Activated CD4-positive, alpha-beta T cell treated with anti-CD3 and anti-CD28 coated beads, Interleukin-2, amount 10 ng/mL, durations not matched to agents 24 days and 14 days (primary cell): ENCODE measurements at places on chromosomes 16 and 17. TPM values are rescaled to one million over a fixed set of nuclear protein-coding genes. Genes with fewer than 3 reads are reported as not detected.

- H3K27ac ChIP-seq: no peak overlapping the region
- H3K27me3 ChIP-seq: no peaks in the 10 kb centered on the region
- no peaks in the 10 kb centered on the region for H3K4me1 ChIP-seq
- no peak for DNase-seq
- no peak overlapping the region for H3K4me3 ChIP-seq
These were observed 173.4 kb downstream of the ZNF18 start for GRCh38 chr17:11823862-11824261.

DNA sequence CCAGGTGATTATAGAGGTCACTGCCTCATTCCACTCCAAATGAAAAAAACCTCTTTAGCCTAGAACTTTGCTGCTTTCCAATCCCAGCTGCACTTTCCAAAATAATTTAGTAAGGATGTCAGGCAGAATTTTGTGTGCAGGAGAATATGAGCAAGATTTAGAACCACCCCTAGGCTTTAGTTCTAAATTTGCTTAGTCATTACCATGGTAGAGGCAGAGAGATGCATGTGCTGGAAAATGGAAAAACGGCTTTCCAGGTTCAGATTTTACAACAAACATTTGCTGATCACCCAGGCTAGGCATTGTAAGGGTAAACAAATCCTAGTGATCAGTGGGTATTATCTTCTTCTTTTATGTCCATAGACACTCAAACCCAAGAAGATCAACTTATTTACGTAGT lies 6.3 kb downstream of the KRT26 start:
- H3K4me1 ChIP-seq: no peaks in the 10 kb centered on the region
- peaks cover 26% of the 10 kb centered on the region for H3K27me3 ChIP-seq
- no peak overlapping the region for H3K27ac ChIP-seq
- H3K36me3 ChIP-seq: no peaks in the 10 kb centered on the region
- no peak overlapping the region for H3K4me3 ChIP-seq
- DNase-seq: no peak

- peaks cover 27% of the 10 kb centered on the region for H3K4me1 ChIP-seq
- H3K27me3 ChIP-seq: no peaks in the 10 kb centered on the region
- peaks cover 9% of the 10 kb centered on the region for H3K36me3 ChIP-seq
- H3K4me3 ChIP-seq: no peak overlapping the region
- no peak for DNase-seq
These were observed 2.3 kb downstream of the ENKD1 start for GRCh38 chr16:67664258-67664657.

DNA sequence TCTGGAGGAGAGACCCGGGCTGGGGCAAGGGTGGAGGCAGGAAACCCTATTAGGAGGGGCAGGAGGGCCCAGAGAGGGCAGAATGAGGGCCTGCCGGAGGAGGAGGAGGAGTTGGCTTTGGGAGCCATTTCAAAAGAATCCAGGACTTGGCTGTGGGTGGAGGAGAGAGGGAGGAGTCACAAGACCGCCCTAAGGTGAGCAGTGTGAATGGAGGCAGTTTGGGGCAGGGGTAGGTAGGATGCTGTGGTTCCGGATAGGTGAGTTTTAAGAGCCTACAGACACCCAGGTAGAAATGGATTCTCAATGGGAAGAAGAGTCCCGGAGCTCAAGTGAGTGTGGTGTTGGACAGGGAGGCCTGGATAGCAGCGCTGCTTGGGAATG lies 80.3 kb downstream of the ARHGAP23 start:
- no peak for DNase-seq
- peaks cover 3% of the 10 kb centered on the region for H3K36me3 ChIP-seq
- H3K4me1 ChIP-seq: peaks cover 6% of the 10 kb centered on the region
- no peak overlapping the region for H3K27ac ChIP-seq

DNA sequence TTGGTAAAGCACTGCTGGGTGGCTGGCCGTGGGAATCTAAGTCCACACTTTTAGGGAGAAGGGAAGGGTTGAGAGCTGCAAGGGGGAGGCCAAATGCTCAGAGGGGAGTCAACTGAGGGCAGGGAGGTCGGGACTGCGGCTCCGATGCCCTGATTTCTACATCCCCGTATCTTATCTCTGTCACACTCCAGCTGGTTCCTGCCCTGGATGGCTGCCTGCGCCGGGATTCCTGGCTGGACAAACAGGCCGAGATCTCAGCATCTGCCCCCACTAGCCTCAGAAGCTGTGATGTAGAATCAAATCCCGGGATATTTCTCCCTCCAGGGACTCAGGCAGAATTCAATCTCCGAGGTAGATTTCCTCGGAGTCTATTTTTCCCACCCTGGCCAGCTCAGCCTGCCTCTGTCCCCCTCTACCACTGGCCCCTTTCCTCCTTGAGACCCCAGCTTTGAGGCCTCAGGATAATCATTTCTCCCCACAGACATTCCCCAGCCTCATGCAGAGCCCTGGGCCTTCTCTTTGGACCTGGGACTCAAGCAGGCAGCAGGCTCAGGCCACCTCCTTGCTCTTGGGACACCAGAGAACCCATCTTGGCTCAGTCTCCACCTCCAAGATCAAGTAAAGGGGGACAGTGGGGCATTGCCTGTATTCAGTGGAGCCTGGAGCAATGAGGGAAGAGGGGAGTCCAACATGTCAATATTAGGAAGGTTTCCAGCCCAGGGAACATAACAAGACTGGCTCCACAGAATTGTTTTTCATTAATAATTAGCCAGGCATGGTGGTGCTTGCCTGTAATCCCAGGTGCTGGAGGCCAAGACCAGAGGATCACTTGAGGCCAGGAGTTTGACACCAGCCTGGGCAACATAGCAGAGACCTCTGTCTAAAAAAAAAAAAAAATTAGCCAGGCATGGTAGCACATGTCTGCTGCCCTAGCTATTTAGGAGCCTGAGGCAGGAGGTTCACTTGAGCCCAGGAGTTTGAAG lies 1.8 kb downstream of the SHBG start:
- H3K27me3 ChIP-seq: peaks cover 5% of the 10 kb centered on the region
- no peak for DNase-seq
- no peaks in the 10 kb centered on the region for H3K36me3 ChIP-seq
- peaks cover 12% of the 10 kb centered on the region for H3K4me1 ChIP-seq

DNA sequence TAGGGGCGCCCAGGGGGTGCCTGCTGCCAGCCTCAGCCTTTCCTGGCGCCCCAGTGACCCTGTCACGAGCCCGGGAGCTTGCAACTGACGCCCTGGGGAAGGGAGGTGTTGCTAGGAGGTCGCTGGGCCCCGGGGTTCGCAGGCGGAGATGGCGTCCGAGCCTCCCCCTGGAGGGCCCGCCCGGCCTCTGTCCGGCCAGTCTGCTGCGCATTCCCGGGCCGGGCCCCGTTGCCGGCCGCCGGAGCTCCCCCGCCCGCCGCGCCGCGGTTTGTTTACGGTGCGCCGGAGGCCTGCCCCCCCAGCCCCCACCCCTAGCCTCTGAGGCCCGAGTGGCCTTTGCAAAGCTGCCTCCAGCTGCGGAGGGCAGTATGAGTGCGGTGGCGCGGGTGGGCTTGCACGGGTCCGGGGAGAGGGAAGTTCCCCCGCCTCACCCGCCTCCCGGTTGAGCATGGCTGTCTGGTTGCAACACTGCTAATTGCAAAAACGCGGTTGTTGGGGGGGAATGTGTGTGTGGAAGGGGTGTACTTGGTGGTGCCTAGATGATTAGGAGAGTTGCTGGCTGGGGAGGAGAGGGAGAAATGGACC lies 514 bp downstream of the THRA start:
- no peak overlapping the region for H3K27ac ChIP-seq
- DNase-seq: peak; percentile 70
- no peaks in the 10 kb centered on the region for H3K36me3 ChIP-seq
- H3K27me3 ChIP-seq: peaks cover 42% of the 10 kb centered on the region
- peaks cover 29% of the 10 kb centered on the region for H3K4me1 ChIP-seq

DNA sequence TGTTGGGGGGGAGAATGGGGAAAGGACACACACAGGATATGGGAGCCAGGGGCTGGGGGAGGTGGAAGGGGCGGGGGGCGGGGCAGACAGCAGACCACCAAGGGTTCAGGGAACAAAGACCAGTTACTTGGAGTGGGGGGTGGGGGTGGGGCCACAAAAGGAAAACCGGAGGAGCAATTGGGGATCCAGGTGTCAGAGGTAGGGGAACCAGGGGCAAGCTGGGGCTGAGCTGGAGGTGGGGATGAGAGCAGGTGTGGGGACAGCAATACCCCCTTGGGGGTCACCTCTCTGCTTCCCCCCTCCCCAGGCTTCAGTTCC lies 1.4 kb upstream of the ORAI3 start:
- H3K27me3 ChIP-seq: no peaks in the 10 kb centered on the region
- no peak overlapping the region for H3K4me3 ChIP-seq
- DNase-seq: no peak
- no peak overlapping the region for H3K27ac ChIP-seq
- peaks cover 15% of the 10 kb centered on the region for H3K36me3 ChIP-seq
- H3K4me1 ChIP-seq: peaks cover 16% of the 10 kb centered on the region

DNA sequence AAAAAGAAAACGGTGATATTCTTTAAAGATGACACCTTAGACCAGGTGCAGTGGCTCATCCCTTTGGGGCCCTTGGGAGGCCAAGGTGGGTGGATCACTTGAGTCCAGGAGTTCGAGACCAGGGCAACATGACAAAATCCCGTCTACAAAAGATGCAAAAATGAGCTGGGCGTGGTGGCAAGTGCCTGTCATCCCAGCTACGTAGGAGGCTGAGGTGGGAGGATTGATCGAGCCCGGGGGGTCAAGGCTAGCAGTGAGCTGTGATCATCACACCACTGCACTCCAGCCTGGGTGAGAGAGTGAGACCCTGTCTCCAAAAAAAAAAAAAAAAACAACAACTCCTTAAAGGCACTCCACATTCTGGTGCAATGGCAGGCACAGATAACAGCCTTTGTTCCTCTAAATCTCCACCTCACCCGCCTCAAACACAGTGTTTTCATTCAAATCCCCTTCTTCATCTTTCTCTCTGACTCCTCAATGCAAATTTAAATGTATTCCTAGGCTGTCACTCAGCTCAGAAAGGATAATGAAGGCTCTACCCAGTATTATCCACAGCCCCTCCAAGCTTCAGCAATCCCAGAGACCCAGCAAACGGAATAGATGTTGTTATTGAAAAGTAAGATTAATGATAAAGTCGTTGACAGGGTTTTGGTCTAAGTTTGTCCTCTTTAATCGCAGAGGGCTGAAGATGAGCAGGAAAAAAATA lies 56.2 kb upstream of the CACNG5 start:
- H3K27ac ChIP-seq: peak overlapping the region; percentile 19
- no peak overlapping the region for H3K4me3 ChIP-seq
- H3K4me1 ChIP-seq: no peaks in the 10 kb centered on the region
- no peak for DNase-seq

DNA sequence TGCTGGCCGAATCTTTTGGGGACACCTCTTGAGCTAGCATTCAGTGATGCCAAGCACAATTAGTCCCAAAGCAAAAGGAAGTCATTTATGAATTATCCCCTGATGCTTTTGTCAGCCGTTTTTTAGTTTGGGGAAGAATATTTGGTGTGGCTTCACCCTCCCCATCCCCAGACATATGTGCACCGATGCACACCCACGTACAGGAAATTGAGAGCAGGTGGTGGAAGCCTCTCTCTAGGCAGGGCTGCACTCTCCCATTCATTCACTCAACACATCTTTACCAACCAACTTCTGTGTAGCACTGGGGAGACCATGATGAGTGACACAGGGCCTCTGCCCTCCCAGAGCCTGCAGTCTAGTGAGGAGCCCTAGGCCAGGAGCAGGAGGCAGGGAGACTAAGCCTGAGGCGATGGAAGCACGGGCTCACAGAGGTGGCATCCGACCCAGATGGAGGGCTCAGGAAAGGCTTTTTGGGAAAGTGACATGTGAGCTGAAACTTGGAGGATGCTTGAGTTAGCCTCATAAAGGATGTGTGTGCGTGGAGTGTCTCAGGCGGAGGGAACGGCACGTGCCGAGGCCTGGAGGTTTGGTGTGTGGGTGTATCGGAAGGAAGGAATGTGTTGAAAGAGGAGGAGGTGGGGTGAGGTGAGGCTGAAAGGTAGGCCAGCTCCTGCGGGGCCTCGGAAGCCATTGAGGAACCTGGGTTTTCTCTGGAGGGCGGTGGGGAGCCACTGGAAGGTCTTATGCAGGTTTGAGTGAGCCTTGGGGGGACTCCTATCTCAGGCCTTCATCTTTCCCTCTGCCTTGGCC lies 43.8 kb downstream of the PSME3IP1 start:
- peak overlapping the region; percentile 54 for H3K4me3 ChIP-seq
- H3K27ac ChIP-seq: peak overlapping the region; percentile 92
- H3K4me1 ChIP-seq: peaks cover 21% of the 10 kb centered on the region
- H3K36me3 ChIP-seq: peaks cover 3% of the 10 kb centered on the region

DNA sequence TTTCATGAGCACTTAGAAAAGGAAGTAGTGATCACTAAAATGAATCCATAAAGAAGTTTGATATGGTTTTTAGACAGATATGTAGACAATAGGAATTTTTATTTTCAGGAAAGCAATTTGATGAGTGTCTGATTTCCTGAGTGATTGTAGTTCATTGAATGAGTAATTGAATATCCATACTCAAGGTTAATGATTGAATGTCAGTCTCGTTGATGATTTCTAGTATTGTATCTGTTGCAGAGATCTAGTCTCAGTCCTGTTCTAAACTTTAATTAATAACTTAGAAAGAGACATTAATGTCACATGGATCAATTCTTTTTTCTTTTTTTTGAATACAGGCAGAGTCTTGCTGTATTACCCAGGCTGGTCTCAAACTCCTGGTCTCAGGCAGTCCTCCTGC lies 78.3 kb downstream of the NLK start:
- no peak overlapping the region for H3K27ac ChIP-seq
- H3K4me3 ChIP-seq: no peak overlapping the region
- peaks cover 11% of the 10 kb centered on the region for H3K36me3 ChIP-seq
- DNase-seq: no peak
- H3K27me3 ChIP-seq: no peaks in the 10 kb centered on the region

- H3K4me1 ChIP-seq: peaks cover 56% of the 10 kb centered on the region
- H3K36me3 ChIP-seq: peaks cover 8% of the 10 kb centered on the region
- peak; percentile 83 for DNase-seq
- H3K27ac ChIP-seq: peak overlapping the region; percentile 67
- H3K27me3 ChIP-seq: no peaks in the 10 kb centered on the region
- H3K4me3 ChIP-seq: peak overlapping the region; percentile 56
These were observed 10.5 kb downstream of the ST3GAL2 start for GRCh38 chr16:70428178-70428998.

GRCh38 chr16:56041556-56042140 lies 149.6 kb upstream of the GNAO1 start:
- H3K27ac ChIP-seq: no peak overlapping the region
- DNase-seq: peak; percentile 72
- H3K4me3 ChIP-seq: no peak overlapping the region
- no peaks in the 10 kb centered on the region for H3K36me3 ChIP-seq

- H3K36me3 ChIP-seq: no peaks in the 10 kb centered on the region
- DNase-seq: no peak
- no peak overlapping the region for H3K4me3 ChIP-seq
- no peak overlapping the region for H3K27ac ChIP-seq
- no peaks in the 10 kb centered on the region for H3K27me3 ChIP-seq
These were observed 544.5 kb upstream of the CDH11 start for GRCh38 chr16:65666132-65666941.

The MSLN gene
- total RNA-seq: not detected in 2 replicates

The TP53TG3 gene
- total RNA-seq: not detected in 2 replicates

The RNF227 gene
- total RNA-seq: 6.2 and 6.5 TPM in 2 replicates

The KREMEN2 gene
- total RNA-seq: 0.17 and 0.28 TPM in 2 replicates

The HOXB8 gene
- not detected in 2 replicates for total RNA-seq

The WWP2 gene
- 51.7 and 57.5 TPM in 2 replicates for total RNA-seq

The WNT3 gene
- total RNA-seq: 0.05 and 0.07 TPM in 2 replicates

The CACNG1 gene
- not detected in 2 replicates for total RNA-seq

The IL32 gene
- 918 and 934 TPM in 2 replicates for total RNA-seq
